ENCODE measurements at places on chromosomes 6 and 20.

GRCh38 chr6:110643175-110643574, 166.8 kb upstream of the SLC22A16 start:
- DNase-seq, result no peak

- no peak for DNase-seq
Observed at GRCh38 chr20:2663364-2663886, 591 bp downstream of the IDH3B start.

GRCh38 chr20:48711696-48712464, 115.9 kb downstream of the PREX1 start:
- DNase-seq, result no peak

DNA sequence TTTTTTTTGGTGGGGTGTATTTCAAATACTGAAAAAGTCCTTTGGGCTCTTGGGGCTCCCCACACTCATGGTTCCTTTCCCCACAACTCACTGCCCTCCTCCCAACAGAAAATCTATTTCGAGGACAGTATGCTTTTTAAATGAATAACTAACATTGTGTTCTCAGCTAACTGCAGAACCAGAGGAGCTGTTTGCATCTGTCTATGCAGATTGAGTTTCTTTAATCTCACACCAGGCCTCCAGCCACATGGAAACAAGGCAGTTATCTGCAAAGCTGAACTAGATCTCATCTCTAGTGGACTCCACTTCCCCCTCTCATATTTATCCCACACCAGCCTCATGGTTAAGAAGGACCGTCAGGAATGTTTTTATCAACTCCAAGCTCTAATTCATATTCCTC, 955.1 kb downstream of the KIF16B start:
- DNase-seq, result no peak

DNA sequence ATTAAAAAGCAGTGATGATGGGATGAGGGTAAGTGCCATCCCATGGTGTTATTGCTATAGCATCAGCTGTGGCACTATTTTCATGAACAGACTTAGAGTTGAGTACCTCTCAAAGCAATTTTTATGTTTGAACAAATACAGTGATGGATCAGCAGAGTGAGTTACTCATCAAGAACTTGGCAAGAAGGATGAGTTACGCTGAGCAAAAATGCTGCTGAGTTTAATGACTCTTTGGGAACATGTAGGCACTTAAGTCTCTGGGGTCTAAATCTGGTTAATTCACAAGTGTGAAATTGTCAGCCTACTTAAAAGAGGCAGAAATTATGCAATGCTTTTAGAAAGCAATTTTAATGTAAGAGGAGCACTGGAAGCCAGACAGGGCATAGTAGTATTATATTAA, 78.5 kb upstream of the AHI1 start:
- peak; percentile 13 for DNase-seq

GRCh38 chr6:53066077-53066417, 843 bp downstream of the FBXO9 start:
- no peak for DNase-seq

- DNase-seq, result no peak
Observed at GRCh38 chr6:14306151-14306906, 188.8 kb downstream of the CD83 start.

DNA sequence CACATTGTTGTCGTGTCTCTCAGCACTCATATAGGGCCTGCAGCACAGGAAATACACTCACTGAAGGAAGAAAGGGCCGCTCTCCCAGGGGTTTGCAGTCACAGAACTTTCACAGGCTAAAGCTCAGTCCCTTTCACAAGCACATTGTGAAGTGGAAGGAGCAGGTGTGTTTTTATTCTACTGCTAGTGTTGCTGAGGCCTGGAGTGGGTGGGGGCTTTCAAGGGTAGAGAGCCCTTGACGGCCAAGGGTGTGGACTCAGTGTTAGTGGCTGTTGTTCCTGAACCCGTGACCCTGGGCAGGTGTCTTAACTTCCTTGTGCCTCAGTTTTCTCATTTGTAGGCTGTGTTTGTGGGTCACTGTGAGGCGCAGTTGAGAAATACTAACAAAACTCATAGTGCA, 66.2 kb upstream of the SLC22A1 start:
- no peak for DNase-seq

DNA sequence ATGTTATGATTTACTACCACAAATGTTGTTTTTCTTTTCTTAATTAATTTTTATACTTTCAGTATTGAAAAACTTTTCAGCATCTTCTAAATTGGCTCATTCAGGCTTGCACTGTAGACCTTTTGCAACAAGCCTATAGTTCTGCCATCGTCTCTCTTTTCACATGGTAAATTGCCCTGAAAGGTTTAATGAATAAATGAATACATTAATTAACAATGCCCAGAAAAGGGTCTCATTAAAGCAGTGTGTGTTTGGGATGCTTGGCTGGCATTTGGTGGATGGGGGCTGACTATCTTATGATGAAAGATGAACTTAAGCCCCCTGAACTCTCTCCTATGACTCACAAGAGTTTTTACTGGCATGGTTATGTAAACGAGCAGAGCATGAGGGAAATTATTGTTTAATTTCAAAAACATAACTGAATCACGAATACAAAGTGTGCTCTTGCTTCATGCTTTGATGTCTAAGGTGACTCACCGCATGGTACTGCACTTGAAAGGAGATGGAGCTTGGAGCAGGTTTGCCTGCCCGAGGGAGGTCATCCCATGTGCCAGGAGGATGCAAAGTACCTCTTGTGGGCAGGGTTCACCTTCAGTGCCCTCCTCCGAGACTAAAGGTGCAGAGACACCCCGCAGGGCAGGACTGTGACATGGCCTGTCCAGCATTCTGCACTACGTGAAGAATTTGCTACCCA, 13.8 kb upstream of the PCK1 start:
- DNase-seq, result no peak

- DNase-seq, result no peak
Observed at GRCh38 chr6:38215651-38216311, 396.3 kb downstream of the ZFAND3 start.

DNA sequence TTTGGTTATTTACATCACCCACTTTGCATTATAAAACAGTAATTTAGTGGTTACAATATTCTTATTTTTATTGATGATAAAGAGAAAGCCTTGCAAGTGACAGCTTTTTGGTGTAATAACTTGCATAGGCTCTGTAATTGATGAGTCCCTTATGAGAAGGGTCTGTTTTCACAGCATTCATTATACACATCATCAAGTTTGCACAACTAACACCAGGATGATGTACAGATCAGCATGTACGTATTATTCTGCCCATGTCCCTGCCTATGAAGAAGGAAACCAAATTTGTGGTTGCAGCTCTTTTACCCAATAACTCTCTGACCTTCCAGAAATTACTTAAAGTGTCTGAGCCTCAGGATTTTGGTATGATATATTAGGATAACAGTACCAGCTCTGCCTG, 59.2 kb downstream of the CLVS2 start:
- no peak for DNase-seq

DNA sequence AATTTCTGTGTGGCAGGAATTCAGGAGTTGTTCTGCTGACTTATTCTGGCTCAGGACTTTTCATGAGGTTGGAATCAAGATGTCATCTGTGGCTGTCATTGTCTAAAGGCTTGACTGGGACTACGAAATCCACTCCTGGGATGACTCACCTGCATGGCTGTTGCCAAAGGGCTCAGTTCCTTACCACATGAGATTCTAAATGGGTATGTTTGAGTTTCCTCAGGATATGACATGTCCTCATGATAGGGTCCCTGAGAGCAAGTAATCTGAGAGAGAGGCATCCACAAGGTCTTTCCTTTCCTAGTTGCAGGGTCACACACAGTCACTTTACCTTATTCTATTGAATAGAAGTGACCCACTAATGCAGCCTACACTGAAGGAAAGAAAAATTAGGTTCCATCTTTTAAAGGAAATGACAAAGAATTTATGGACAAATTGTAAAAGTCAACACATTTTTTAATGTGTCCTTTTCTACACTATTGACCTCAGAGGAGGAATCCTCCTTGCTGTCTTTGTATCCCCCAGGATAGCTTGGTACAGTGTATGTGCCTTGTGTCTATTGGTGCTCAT, 1025.0 kb upstream of the GJE1 start:
- no peak for DNase-seq

DNA sequence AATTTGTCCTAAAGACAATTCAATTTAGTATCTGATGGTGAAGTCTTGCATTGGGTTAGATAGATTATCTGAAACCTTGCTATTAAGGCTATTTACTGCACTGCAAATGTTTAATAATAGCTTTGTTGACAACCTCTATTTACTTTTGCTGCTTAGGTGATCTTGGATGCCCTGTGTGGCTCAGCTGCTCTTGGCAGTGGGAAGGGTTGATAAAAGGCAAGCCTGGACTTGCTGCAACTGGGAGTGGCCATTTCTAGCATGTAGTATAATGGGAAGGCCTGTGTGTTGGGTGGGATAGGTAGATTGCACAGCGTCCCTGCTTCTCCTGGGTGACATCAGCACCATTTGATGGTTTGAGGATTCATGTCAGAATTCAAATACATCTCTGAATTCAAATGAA, 49.1 kb downstream of the ARMC2 start:
- DNase-seq, result no peak

DNA sequence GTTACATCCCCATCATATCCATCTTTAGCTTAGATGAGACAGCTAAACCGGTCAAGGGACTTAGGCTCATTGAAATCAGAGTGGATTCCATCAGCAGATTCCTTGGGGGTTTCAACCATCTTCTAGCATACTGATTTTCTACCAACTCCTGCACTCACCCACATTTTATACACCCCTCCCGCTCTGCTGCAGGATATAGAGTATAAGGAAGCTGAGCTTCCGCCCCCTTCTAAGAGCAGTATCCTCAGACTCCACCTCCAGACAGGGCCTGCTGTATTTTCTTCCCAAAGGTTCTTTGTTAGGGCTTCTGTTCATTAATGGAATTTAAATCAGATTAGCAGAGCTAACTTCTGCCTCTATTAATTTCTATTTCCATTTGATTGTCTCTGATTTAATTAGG, 9.9 kb upstream of the NHLRC1 start:
- no peak for DNase-seq

- no peak for DNase-seq
Observed at GRCh38 chr20:64080013-64080812, at the start of gene OPRL1. TSS of gene OPRL1 (plus strand) at chr20:64080082. CDS start at chr20:64092721, 12,639 bp downstream.

GRCh38 chr6:15417811-15418210, 171.9 kb downstream of the JARID2 start:
- peak; percentile 23 for DNase-seq

DNA sequence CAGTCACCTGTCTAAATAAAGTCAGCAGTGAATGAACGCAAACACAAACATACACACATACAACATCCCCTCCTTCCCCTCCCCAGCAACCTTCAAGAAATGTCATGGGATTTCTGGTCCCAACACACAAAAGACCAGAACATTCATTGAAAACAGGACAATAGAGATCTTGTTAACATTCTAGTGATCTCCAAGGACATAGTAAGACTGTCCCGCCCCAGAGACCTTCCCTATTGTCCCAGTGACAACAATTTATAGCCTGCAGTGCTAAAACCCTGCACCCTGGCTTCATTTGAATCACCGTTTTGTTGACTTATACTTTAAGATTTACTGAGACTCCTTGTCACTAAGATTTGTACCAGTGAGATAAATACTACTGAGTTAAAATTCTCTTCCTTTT, 143.9 kb upstream of the NOX3 start:
- DNase-seq, result no peak

Data from AG04450 (cell line).